ENCODE measurements at places on chromosomes 7 and 10.

GRCh38 chr10:126240483-126240882 is 147.8 kb downstream of the ADAM12 start:
- no peak for ATAC-seq

DNA sequence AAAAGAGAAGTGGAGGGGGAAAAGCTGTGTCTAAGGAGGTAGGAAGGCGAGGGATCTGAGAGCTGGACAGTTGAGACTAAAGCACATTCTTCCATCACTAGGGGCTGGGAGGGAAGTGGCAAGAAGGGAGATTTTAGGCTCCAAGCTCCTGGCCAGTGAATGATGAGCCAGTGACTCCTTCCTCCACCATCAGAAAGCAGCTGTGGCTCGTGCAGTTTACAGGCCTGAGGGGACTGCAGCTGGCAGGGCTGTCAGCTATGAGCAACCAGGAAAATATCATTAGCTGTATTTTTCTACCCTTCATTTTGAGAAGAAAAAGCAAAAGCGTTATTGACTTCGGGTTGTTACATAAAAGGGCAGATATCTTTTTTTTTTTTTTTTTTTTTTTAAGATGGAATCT is 60.7 kb downstream of the GPAM start:
- ATAC-seq: no peak

- ATAC-seq: peak; percentile 47
These were observed 74.8 kb upstream of the SVIL start for GRCh38 chr10:29709484-29710002.

DNA sequence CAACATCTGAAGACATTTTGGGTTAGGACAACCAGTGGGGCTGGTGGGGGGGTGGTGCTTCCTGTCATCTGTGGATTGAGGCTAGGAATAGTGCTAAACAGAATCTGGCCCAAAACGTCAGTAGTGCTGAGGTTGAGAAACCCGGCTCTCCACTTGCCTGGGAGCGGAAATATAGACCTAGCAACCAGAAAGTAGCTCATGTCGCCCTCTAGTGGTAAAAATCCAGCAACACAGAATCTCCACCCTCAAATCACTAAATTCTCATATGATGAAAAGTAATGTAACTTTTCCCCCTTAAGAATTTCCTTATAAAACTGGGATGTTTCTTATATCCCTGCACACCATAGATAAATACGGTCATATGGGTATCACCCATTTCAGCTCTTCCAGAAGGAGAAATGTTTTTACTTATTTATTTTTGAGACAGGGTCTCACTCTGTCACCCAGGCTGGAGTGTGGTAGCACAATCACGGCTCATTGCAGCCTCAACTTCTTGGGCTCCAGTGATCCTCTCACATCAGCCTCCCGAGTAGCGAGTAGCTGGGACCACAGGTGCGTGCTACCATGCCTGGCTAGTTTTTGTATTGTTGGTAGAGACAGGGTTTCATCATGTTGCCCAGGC is 34.4 kb downstream of the ZC3HAV1 start:
- ATAC-seq: peak; percentile 82

DNA sequence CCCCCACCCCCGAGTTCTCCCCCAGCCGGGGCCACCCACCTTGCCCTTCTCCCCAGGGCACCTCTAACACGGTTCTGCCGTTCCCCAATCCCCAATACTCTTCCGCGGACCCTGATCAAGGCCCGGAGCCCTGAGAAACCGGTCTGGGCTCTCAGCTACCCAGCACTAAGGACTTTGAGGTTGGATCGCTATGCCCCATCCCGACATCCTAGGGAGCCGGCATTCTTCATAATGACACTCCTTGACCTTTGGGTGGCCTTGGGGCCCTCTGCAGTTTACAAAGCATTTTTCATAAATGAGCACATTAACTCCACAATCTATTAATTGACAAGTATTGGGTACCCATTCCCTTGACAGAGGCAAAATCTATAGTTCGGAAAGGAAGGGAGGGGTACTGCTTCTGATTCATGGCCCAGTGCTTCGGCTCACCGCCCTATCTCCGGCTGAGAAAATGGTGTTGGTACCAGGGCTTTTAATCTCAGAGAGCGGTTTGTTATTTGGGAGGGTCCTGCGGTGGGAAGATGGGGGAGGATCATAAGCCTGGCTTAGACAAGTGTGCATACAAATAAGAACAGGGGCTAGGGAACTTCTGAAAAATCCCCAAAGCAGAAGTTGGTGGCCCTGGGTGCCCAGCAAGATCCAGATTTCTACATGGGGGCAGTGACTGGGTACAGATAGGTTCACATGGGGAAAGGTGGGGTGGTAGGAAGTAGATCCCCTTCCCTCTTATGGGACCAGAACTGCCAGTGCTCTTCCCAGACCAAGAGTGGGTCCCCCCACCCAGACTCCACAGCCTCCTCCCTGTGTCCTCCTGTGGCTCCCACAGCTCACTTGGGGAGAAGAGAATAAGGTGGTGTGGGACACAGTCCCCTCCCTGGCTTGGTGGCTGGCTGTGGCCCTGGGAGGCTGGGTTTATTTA is 3.2 kb downstream of the IMPDH1 start:
- ATAC-seq: no peak

DNA sequence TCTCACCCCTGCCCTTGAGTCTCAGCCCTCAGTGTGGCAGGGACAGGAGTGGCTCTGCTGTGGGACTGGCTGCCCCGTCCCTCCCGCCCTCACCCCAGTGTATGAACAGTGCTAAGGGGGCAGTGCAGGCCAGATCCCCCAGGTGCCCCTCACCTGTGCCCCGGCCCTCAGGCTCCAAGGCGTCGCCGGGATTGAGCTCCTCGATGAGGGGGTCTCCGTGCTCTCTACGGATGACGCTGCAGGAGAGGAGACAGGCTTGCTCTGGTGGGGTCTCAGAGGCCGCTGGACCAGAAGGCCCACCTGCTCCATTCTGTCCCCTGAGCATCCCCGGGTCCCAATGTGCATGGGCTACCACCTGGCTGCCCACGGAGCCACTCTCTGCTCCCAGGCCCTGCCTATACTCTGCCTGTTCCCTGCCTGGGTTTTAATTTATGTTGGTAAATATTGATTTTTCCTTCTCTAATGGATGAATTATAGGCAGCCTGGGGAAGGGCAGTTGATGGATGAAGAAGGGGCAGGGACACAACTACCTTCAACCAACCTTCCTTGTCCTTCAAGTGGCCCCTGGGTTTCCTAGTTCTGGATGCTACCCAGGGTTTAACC is 47.2 kb downstream of the GOLGA7B start:
- no peak for ATAC-seq

- ATAC-seq: peak; percentile 95
These were observed 10.5 kb upstream of the GRID1 start for GRCh38 chr10:86376852-86377796.

- ATAC-seq: peak; percentile 64
These were observed 609.4 kb upstream of the PCDH15 start for GRCh38 chr10:55410415-55410885.

- no peak for ATAC-seq
These were observed 1169.0 kb downstream of the REEP3 start for GRCh38 chr10:64690194-64690593.

GRCh38 chr7:36472141-36472729 is 82.6 kb downstream of the ANLN start:
- ATAC-seq: no peak

Data from esophagus mucosa (tissue), 1 donor.